ENCODE measurements at places on chromosomes 6 and 20. TPM values are rescaled to one million over a fixed set of nuclear protein-coding genes. Genes with fewer than 3 reads are reported as not detected.

LY6G5C gene
- polyA plus RNA-seq = 4.0 TPM

GRCh38 chr6:140236732-140237131 lies 862.3 kb upstream of the CITED2 start:
- DNase-seq = no peak

SCRT2 gene
- polyA plus RNA-seq = not detected

DNA sequence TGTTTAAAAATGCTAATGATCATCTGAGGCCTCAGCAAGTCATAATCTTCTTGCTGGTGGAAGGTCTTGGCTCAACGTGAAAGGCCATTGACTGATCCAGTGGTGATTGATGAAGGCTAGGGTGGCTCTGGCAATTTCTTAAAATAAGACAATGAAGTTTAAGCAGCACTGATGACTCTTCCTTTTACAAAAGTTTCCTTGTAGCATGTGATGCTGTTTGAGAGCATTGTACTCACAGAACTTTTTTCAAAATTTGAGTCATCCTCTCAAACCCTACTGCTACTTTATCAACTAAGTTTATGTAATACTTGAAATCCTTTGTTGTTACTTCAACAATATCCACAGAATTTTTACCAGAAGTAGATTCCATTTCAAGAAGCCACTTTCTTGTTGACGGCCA lies 382.3 kb downstream of the ESR1 start:
- no peak for DNase-seq

GRCh38 chr6:152984513-152984872 lies 1.7 kb upstream of the FBXO5 start:
- DNase-seq = no peak

OPN5 gene
- polyA plus RNA-seq = not detected

GRCh38 chr6:69631552-69632346 lies 165.1 kb downstream of the LMBRD1 start:
- DNase-seq = no peak

RNF39 gene
- polyA plus RNA-seq = 0.73 TPM

REM1 gene
- polyA plus RNA-seq = 4.8 TPM

GRCh38 chr6:169591616-169592015 lies 110.2 kb downstream of the WDR27 start:
- DNase-seq = no peak

HSD17B8 gene
- 17.3 TPM for polyA plus RNA-seq

- no peak for DNase-seq
These were observed 185.1 kb upstream of the SULF2 start for GRCh38 chr20:47970282-47970903.

- DNase-seq = no peak
These were observed 122.0 kb upstream of the HDAC2 start for GRCh38 chr6:114092943-114093342.
